ENCODE measurements at places on chromosomes 3 and 15.

- DNase-seq, result peak; percentile 76
Measured at GRCh38 chr15:90221246-90221900, 12.4 kb downstream of the CIB1 start.

GRCh38 chr3:148729476-148730055 is 31.9 kb downstream of the AGTR1 start:
- DNase-seq, result no peak

- no peak for DNase-seq
Measured at GRCh38 chr3:66856533-66856932, 141.6 kb upstream of the KBTBD8 start.

GRCh38 chr3:154316974-154317767 is 7.1 kb downstream of the DHX36 start:
- no peak for DNase-seq

- DNase-seq, result no peak
Measured at GRCh38 chr3:144242747-144243146, 271.1 kb downstream of the DIPK2A start.

DNA sequence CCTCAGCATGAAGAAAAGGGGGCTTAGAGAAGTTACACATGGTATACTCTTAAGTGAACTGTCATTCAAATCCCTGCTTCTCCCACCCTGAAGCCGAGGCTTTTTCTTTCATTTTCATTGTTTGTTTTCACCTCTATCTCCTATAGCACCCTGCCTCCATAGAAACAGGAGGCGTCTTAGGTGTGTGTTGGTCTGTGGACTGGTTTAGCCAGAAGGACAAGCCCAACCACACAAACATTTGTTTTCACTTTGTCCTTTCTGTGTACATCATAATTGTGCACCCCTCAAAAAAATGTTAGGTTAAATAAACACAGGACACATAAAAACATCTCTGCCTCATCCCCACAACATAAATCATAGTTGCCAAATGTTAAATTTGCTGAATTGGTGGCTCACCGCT is 73.3 kb upstream of the UBE2E2 start:
- DNase-seq, result peak; percentile 6

DNA sequence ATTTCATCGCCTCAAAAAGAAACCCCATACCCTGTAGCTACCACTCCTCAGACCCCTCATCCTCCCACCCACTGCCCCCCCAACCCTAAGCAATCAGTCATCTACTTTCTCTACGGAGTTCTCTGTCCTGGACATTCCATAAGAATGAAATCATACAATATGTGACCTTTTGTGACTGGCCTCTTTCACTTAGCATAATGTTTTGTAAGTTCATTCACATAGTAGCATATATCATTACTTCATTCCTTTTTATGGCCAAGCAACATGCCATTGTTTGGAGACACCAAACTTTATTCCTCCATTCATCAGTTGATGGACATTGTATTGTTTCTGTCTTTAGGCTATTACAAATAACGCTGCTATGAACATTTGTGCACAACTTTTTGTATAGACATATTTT is 64.2 kb downstream of the TNIK start:
- DNase-seq, result no peak

- DNase-seq, result peak; percentile 44
Measured at GRCh38 chr3:172808969-172809546, 58.5 kb downstream of the ECT2 start.

GRCh38 chr3:82157952-82158351 is 396.5 kb upstream of the GBE1 start:
- DNase-seq, result no peak

- DNase-seq, result peak; percentile 48
Measured at GRCh38 chr3:143040261-143040879, 39.0 kb downstream of the U2SURP start.

DNA sequence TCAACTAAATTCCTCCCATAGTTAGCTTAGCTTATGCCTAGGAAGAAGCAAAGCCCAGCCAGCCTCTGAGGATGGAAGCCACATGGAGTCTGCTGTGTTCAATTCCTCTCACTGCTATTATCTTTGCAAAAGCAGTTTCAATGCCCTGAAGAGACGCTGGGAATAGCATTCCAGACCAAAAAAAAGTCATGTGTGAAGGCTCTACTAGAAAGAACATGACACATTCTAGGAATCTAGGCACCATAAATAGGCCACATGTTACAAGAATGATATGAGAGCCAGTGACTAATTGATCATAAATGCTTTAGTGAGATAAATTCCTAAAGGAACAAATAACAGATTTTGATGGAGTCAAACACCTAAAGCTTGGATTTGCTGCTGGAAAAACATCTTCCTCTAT is 800.8 kb downstream of the TUSC7 start:
- no peak for DNase-seq

DNA sequence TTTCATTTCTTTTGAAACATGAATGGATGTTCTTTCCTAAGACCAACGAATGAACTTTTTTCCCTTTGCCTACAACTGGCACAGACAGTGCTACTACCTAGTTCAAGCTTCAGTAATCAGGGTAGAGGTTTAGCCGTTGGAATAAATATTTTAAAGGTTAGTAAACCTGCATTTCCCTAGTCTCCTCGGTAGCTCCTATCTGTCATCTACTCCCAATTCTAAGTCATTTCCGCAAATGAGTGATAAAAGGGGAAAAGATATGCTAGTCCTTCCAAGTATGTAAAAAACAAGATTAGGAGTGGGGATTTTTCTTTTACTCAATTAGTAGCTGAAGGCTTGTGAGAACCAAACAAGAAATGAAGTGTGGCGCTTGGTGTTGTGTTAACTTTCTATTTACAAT is 15.2 kb downstream of the SLTM start:
- no peak for DNase-seq

- DNase-seq, result no peak
Measured at GRCh38 chr3:9178697-9179096, 70.7 kb downstream of the SRGAP3 start.

- no peak for DNase-seq
Measured at GRCh38 chr3:77370413-77370812, 330.5 kb downstream of the ROBO2 start.

GRCh38 chr3:64431526-64432091 is 206.3 kb upstream of the PRICKLE2 start:
- DNase-seq, result no peak

DNA sequence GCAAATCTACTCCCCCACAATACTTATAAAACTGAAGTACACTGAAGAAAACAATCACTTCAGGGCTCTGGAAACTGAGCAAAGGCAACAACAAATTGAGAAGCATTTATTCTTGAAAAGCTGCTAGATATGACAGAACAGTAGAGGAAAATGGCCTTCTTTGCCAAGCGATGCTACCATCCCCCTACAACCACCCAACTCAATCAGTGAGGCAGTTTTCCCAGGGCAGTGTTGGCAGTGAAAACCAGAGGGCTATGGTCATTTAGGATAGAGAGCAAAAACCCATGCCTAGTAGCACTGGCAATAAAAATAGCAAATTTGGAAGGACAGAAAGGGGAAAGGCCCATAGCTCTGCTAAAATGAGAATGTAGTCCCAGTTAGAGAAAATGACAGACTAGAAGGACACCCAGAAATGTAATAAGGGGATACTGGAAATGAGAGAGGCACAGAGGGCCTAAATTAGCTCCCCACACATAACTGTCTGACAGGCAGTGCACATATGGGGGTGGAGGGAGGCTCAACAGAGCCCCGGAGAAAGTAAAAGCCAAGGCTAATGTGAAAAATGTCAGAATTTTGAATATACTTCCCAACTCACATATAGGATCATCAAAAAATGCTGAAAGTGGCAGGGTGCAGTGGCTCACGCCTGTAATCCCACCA is 143.5 kb downstream of the GSK3B start:
- no peak for DNase-seq

GRCh38 chr15:83784975-83785374 is 131.1 kb downstream of the ADAMTSL3 start:
- no peak for DNase-seq

GRCh38 chr15:52626671-52627369 is 52.4 kb downstream of the ATOSA start:
- DNase-seq, result no peak

GRCh38 chr15:75675579-75676404 is 28.1 kb downstream of the SNX33 start:
- DNase-seq, result no peak

DNA sequence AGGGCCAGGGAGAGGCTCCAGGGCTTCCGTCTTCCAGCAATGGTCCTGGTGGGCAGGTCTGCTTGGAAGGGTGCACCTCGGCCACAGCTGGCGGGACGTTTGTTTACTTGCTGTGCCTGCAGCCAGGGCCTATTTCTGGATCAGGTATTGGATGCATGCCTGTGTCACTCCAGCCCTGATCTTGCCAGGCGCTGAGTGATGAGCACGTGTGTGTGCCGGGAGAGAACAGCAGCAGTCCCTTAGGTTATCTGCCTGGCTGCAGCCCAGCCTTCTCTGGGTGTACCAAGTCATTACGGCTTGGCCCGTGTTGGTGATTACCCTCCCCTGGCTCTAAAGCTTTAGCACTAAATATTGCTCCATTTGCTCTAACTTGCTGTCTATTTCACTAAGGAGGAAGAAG is 14.9 kb downstream of the CCDC32 start:
- DNase-seq, result no peak

DNA sequence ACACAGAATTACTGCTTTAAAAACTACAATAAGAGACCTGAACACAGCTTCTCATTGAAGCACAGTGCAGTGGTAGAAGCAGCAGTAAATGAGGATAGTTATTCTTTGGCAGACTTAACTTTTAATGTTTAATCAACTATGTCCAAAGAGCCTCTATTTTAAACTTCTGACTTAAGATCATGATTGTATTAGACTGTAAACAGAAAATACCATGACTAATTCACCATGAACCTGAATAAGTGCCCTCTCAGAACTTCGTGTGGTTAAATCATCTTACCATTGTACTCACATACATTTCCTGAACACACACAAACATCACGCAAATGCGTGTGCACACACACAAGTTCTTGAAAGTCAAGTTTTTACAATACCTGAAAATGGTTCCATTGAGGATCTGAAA is 13.9 kb downstream of the CEP152 start:
- DNase-seq, result no peak

GRCh38 chr3:13160619-13161018 is 87.4 kb upstream of the IQSEC1 start:
- DNase-seq, result no peak

GRCh38 chr3:112514527-112515128 is 15.4 kb upstream of the BTLA start:
- DNase-seq, result no peak

DNA sequence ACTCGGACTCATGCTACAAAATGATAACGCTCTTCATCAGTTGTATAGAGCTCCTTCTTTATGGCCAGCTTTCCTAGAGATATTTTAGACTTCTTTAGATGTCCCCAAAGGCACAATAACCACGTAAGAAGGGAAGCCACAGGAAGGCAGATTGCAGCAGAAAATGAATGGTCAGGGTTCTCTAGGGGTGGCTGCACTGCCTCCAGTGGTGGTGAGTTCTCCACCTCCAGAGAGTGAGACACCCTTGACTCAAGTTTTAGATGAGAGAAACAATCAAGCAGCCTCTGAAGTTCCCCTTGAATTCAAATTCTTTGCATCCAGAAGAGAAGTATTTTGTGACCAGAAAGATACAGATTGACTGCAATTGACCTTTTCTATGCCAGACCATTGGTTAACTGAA is 191.5 kb downstream of the TP63 start:
- DNase-seq, result no peak

- no peak for DNase-seq
Measured at GRCh38 chr3:128263118-128263517, 109.8 kb downstream of the EEFSEC start.

DNA sequence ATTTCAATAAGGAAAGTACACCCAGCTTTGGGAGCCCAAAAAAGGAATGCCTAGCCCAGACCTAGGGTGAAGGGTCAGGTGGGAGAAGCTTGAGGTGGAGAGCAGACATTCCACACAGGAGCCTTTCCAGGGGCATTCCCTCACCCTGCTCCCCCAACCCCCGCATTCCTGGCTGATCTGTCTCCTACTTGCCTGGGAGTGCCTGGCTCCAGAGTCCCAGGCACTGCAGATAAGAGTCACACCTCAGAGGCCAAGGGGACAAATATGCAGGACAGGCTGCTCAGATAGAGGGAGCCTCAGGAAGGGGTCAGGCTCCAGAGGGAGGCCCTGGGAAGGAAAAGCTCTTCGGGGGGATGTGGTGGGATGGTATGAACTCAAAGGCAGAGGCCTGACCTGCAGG is 20.8 kb upstream of the HCN4 start:
- DNase-seq, result no peak

GRCh38 chr15:66401130-66402021 is 14.7 kb downstream of the MAP2K1 start:
- no peak for DNase-seq

- no peak for DNase-seq
Measured at GRCh38 chr15:93476491-93477177, 387.6 kb upstream of the RGMA start.

Data from NCI-H526 (cell line).